ENCODE measurements at places on chromosomes 5 and 9.

DNA sequence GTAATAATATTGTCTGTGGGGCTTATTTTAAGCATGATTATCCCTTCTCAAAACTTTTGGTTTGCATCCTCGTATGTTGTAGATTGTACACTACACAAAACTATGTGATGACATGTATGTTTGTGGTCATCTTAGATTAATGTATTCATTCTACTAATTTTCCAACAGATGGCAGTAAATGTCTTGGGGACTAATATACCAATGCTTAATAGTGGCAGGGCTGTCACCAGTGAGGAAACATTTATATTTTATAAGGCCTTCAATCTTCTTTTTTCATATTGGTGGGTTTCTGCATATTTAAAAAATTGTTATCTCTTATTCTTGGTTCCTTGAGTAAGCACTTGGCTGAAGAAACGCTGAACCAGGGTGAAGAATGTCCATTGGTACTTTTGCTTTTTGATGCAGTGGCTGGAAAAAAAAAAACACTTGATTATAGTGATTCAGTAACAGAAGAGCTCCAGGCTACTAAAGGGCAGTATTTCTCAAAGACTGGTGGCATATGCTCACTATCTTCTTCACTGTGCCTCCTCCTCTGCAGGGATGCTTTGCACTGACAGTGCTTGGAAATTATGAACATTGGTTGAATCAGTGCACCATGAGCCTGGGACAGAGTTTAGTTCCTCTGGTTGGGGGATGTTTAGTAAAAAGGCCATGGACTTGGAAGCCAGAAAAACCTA is 530.3 kb downstream of the RASEF start:
- no peak for DNase-seq

DNA sequence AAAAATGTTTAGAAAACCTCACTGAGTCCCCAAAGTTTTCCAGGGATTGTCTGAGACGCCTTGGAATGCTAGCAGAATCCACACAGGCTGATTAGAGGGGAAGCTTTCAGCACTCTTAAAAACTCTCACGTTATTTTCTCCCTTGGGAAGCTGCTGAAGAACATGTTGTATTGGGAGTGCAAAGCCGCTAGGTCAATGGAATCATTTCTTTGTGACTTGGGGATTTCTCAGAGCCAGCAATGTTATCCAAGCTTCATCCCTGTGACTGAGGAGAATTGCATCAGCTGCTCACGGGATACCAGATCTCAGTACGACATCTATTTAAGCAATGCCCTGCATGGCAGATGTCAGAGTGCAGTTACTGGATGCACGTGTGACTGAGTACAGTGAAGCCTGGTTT is 426.4 kb upstream of the MPDZ start:
- DNase-seq = no peak

- DNase-seq = no peak
Measured at GRCh38 chr5:140152022-140152999, 22.7 kb upstream of the CYSTM1 start.

DNA sequence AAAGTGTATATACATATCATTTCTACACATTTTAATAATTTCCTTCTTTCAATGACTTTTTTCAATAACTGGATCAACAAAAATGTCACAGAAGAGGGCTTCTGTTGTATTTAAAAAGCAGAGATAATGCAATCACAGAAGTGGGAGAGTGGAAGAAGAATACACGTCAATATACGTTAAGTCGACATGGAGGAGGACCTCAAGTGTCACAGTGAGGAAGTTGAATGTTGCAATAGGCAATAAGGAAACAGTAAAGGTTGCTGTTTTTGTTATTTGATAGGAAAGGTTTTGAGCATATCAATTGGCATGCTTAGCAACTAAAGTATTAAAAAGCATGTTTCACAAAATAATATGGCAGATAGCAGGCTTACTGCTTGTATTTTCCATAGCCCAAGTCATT is 184.0 kb upstream of the NR4A3 start:
- DNase-seq = no peak

- no peak for DNase-seq
Measured at GRCh38 chr9:35026671-35027070, 37.1 kb downstream of the DNAJB5 start.

DNA sequence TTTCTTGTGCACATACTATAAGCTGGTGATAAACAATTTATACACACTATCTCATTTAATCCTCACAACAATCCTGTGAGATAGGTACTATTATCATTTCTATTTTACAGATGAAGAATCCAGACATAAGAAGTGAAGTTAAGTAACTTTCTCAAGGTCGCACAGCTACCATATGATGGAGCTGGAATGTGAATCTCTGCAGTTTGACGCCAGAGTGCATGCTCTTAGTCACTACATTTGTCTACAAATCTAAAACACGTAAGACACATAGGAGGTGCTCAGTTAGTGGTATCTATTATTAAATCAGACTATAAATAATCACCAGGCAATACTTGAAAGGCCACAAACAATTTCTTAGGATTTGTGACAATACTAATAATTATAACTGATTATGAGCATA is 45.0 kb upstream of the CDKN2B start:
- no peak for DNase-seq

GRCh38 chr9:87718852-87719612 is 6.9 kb upstream of the CTSL start:
- DNase-seq = no peak

DNA sequence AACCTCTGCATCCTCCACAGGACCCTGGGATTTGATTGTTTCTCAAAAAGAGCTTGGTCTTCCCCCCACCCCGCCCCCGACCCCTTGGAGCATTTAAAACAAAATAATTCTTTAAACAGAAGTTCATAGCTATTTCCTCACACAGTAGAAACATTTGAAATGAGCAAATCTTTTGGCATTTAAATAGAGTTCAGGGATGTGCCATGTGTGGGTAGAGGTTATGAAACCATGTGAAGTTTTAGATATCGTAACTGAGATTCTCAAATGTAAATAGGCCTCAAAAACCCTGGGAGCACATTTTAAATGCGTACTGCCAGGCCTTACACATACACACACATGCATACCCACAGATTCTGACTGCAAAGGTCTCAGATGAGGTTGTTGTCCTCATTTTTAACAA is 66.5 kb downstream of the EPB41L4B start:
- DNase-seq = no peak

GRCh38 chr5:3512361-3513095 is 83.1 kb upstream of the IRX1 start:
- DNase-seq = no peak

GRCh38 chr9:96618209-96619123 is 1.2 kb downstream of the CDC14B start:
- no peak for DNase-seq

GRCh38 chr5:59091965-59092364 is 509.1 kb downstream of the RAB3C start:
- DNase-seq = no peak

DNA sequence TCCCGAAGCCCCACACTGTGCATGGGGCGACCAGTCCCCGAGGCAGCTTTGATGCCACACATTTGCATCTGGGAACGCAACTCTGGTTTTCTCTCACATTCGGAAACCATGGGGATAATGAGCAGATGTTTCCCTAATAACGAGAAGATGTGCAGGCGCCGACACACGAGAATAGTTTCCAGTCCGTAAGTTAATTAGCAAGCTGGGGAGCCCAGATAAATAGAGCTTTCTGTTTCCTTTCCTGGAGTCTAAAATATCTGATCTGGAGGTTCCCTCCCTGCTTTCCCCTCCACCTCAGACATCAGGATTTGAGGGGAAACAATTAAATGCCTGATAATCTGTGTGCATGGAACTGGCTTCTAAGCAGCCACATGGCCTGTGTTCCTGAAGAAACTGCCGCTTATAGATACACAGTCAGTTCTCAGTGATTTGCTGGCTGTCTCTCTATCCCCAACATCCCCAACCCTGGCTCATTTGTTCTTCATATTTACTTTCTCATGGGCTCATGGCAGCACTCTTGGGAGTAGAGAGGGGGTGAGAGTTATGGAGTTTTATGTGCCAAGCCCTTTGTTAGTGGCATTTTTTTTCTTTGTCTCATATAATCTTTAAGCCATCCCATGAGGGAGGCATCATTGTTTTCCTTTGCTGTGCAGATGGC is 62.8 kb downstream of the PDZD2 start:
- DNase-seq = no peak

- peak; percentile 74 for DNase-seq
Measured at GRCh38 chr9:128921881-128922763, 1.3 kb downstream of the PHYHD1 start.

DNA sequence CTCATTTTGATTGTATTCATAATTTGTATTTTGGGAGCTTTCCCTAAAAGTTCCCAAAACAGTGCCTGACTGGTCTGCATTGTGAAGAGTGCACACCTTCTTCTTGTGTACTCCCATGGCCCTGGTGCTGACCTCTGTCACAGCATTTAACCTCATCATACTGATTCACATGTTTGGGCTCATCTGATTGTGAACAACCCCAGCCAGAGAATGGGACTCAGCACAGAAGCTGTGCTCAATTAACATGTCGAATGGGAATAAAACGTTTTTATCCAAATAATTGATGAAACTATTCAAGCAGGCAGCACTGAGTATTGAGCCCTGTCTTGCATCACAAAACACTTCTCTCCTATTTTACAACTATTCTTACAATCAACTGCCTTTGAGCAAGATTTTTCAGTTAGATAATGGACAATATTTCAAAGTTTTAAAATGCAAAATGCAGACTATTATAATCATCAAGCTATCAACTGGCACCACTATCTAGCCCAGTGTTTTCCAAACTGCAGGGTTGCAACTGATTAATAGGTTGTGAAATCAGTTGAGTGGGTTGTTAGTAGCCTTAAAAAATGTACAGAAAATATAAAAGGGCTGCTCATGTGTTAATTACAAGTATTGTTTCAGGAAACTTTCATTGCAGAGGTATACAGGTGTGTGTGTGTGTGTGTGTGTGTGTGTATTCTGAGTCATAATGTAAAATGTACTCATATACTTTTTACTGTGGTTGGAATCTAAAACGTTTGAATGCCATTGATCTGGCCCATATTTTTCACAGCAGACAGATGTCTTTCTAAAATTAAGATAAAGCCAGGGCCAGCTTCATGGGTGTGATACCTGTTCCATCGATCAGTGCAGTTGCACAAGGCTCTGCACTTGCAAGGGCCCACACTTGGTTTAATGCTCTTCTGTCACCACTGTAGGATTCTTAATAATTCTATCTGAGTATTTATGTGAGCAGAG is 190.5 kb downstream of the PIK3R1 start:
- no peak for DNase-seq

- DNase-seq = no peak
Measured at GRCh38 chr5:154418344-154418820, 27.4 kb upstream of the SAP30L start.

GRCh38 chr9:93525476-93525875 is 50.9 kb upstream of the PHF2 start:
- no peak for DNase-seq

DNA sequence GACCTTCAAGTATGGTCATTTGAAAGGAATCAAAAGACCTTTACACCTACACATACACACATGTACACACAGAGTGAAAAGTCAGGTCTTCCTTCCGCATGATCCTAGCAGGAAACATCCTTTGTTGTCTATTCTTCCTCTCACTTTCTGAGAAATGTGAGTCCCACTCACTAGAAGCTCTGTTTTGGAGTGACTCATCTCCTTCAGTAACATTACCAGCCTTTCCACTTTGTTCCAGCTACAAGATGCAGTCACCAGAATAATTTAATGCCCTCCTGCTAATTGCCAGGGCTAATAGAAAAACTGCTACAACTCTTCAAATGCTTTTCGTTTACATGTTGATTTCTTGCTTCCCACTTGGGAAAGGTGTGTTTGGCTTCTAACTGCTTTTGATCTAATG is 417.3 kb downstream of the RASEF start:
- DNase-seq = no peak

DNA sequence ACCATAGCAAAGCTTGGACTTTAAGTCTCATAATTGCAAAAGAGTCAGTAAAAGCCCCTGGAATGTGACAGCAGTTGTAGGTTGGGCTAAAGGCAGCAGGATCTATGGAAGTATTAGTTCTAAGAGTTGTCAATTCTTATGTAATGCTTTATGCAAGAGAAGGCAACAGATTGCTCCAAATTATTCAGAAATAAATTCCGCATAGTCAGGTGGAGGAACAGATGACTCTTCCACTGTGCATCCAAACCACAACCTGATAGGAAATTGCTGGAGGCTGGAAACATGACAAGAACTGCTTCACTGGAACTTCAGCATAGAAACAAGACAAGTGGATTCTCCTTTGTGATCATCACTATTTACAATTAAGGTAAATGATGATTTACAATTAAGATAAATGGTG is 101.0 kb downstream of the STARD4 start:
- DNase-seq = no peak

DNA sequence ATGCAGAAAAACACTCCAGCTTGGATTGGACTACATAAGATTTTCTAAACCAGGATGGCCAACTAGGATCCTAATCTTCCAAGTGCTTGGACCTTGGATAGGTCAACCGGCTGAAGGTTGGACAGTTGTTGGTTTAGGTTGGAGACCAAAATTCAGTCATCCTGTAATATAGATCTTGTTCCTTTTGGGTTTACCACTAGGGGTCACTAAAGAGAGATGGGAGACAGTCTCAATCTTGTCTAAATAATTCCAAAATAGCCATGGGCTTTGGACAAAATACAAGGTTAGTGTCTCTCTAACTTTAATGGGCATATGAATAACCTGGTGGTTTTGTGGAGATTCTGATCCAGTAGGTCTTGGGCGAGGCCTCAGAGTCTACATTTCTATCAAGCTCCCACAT is 148.7 kb upstream of the ERCC6L2 start:
- DNase-seq = no peak

DNA sequence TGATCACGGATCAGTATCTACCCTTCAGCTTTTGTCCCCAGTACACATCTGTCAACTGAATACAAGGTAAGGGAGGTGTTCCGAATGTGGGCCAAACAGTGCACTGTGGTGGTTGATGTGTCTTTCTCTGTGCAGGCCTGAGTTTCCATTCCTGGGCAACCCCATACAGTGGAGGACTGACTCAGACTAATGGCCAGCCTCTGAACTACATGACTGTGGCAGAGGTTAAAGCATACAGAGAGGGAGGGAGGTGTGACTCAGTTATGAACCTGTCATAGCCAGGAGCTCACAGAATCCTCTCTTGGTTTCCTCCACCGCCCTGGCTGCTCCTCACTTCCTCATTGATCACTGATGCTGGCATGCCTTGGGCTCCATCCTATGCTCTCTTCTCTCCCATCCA is 136.4 kb upstream of the TAS2R1 start:
- no peak for DNase-seq

- DNase-seq = no peak
Measured at GRCh38 chr5:14908172-14908571, 36.6 kb upstream of the ANKH start.

GRCh38 chr9:1869843-1870242 is 145.3 kb upstream of the SMARCA2 start:
- peak; percentile 6 for DNase-seq
